BJ (cell line): ENCODE measurements at places on chromosomes 4 and X.

GRCh38 chrX:71909956-71910355 is 689 bp upstream of the NHSL2 start:
- DNase-seq, result no peak

DNA sequence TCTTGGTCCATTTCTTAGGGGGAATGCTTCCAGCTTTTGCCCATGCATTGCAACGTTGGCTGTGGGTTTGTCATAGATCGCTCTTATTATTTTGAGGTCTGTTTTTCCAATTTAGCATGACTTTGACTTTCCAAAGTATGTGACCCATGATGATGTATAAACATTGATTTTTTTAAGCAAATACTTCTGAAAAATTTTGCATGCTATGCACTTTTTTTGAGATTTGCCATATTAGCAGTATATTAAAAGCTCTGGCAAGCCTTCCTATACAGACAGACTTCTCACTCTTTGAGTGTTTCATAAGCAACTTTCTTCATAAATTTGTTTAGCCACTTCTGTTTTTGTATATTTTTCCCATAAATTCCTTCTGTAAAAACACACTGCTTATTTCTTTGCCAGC is 746.4 kb upstream of the LCORL start:
- no peak for DNase-seq

DNA sequence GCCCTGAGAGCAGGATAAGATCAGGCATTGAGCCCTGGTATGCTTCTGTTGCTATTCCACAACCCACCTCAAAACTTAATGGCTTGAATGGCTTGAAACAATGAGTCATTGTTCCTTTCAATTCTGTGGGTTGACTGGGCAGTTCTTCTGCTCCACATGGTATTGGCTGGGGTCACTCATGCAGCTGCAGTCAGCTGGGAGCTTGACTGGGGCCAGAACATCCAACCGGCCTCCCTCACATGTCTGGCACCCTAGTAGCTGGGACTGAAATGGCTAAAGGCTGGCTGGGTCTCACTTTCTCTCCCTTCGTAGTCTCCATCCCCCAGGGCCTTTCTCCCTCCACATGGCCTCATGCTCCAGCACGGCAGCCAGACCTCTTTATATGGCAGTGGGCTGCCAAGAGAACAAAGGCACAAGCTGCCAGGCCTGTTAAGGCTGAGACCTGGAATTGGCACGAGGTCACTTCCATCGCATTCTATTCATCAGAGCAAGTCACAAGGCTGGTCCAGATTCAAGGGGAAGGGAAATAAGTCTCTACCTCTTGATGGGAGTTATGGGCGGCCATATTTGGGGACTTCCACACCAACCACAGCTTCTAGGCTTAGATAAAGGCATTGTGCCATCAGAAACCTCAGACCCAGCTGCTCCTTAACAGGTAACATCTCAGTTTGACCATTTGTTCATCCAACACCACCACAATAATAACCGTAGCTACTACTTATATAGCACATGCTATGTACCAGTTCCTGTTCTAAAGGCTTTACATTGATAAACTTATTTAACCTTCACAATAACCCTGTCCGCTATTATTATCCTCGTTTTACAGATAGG is 159.7 kb upstream of the ATP6AP2 start:
- DNase-seq, result no peak

- DNase-seq, result no peak
Observed at GRCh38 chr4:169854090-169854489, 96.3 kb upstream of the HPF1 start.

DNA sequence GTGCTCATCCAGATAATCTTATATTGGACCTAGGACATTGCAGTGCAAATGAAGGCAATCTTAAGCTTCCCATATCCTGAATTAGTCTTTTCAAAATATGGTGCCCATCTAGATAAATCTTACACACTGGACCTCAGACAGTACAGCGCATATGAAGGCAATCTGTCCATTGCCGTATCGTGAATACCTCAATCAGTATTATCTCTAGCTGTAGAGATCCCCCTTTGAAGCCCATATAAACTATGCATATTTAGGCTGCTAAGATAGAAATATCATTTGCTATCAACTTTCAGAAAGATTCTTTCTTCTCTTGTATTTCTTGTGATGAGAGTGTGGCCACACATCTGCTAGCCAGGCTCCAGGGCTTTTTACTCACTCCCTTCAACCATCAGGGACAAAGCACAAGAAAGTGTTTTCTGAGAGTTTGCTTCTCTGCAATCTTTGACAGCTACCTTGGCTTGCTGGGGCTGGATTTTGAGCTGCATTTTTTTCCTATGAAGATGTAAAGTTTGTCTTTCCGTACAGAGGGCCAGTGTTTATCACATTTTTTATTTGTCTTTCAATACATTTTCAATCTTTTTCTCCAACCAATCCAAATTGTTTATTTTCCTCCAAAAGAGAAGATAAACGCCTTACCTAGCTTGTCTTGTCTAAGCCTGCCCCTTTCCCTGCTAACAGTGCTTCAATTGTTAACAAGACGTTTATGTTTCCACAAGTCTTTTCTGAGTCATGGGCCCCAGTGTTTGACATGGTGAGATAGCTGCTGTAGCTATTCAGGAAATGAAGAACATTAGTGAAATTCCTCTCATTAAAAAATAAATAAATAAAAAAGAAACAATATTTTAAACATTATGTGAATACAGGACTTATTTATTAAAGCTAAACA is 57.6 kb upstream of the FAT1 start:
- no peak for DNase-seq

GRCh38 chrX:110665223-110666002 is 130.2 kb downstream of the CHRDL1 start:
- DNase-seq, result no peak
